ENCODE measurements at places on chromosomes 6 and 20.

- no peak for DNase-seq
Observed at GRCh38 chr6:148677594-148678476, 69.0 kb upstream of the UST start.

DNA sequence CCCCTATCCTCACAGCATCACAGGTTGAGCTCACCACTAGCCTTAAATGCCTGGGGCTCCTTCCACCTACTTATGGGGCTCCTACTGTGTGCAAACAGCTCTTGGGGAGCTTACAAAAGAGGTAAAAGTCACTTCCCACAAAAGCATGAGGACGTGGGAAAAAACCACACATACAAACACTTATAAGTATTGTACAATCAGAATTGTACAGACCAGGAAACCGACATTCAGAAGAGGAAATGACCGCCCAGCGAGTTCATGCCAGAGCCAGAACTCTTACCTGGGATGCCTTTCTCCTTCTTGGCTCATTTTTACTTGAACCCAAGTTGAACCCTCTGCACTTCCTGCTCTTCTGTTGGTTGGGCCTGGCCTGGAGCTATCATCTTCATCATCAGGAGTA lies 6.3 kb upstream of the PPP1R16B start:
- no peak for DNase-seq

- no peak for DNase-seq
Observed at GRCh38 chr6:153662982-153663381, 376.1 kb upstream of the OPRM1 start.

GRCh38 chr6:133404151-133404550 lies 163.0 kb downstream of the EYA4 start:
- DNase-seq = no peak

- DNase-seq = peak; percentile 36
Observed at GRCh38 chr6:125904871-125905270, 51.7 kb upstream of the HINT3 start.

DNA sequence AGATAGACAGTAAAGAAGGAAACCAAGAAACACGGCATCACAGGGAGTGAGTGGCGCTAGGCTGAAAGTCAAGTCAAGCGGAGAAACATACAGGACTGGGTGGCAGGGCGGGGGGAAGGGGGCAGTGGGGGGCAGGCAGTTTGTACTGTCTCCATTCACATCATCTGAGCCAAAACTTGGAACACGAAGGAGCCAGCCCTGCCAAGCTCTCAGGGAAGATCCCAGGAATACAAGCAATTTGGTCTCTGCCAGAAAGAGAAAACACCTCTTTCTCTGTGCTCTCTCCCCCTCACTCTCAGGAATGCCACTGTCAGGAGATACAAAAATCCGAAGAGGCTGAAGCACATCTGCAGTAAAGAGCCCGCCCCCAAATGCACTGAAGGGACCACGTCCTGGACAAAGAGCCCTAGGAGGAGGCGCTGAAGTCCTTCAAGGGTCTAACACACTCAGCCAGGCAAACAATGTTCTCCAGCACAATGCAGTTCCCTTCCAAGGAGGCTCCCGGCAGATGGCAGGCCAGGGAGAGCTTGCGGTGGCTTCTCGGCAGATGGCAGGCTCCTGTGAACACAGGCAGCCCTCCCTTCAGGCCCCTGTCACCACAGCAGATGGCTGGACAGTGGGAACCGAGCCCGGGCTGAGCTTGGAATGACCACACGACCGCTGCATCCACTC lies 90.0 kb downstream of the ATP9A start:
- DNase-seq = no peak

GRCh38 chr20:60993433-60994044 lies 258.5 kb upstream of the CDH4 start:
- DNase-seq = no peak

GRCh38 chr6:139979021-139979725 lies 604.7 kb upstream of the CITED2 start:
- no peak for DNase-seq

GRCh38 chr20:1118336-1119127 lies at the start of gene PSMF1:
Gene PSMF1 (plus strand): TSS chr20:1118602. CDS start chr20:1118774, 172 bp downstream.
- peak; percentile 92 for DNase-seq

- no peak for DNase-seq
Observed at GRCh38 chr6:6285679-6286078, 34.8 kb downstream of the F13A1 start.

GRCh38 chr6:48068278-48069251 lies 42.4 kb downstream of the PTCHD4 start:
- no peak for DNase-seq

- DNase-seq = no peak
Observed at GRCh38 chr6:51959744-51960383, 127.5 kb downstream of the PKHD1 start.

DNA sequence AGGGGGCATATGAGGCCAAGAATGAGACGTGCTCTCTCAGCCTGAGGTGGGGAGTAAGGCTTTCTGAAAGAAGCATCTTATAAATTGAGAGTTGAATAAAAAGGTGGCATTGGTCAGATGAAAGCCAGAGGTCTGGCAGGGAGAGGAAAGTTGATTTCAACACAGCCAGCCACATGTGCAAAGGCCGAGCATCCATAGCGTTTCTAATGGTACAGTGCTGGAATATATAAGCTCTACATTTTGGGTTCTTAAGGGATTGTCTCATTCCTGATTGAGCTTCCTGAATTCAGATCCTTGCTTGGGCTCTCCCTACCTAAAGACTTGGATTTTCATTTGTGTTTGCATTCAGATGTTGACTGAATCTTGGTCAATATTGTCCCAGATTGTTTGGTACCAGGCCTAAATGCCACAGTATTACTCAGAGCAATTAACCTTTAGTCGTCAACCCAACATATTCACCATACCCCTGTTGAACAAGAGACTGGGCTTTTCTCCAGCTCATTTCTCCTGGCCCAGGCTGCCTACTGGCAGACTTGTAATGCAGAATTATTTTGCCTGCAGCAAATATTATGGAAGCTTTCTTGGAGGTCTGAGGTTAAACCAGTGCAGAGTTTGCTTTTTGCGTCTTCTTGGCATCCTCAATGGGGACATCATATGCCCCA lies 14.5 kb upstream of the BCAS1 start:
- no peak for DNase-seq

DNA sequence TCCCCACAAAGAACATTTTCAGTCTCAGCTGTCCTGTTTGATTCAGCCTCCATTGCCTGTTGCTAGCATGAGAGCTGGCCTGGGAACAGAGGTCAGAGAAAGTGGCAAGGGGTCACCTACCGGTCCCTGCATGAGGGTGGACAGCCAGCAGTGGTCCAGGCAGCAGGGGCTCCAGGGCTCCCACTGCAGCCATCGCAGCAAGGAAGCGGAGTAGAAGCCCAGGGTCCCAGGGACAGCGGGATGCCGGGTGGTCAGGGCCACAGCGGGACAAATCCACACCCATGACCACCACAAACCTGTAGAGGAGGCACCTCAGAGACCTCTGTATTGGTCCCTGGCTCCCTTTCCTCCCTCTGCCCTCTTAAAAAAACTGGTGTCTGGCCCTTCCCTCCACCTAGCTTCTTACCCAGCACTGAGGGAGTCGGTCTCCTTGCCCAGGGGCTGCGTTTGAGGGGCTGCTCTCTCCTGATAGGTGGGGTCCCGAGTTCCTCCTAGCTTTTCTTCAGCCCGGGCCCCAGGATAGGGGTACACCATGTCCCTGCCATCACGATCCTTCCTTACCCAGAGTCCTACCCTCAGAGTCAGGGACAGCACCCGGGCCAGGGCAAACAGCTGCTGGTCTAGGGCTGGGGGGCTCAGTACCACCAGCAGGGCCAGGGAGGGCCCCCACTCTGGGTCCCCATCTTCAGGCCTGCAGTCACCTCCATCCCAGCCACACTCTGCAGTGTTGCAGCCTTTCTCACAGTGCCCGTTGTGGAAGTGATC lies 8.4 kb upstream of the GPSM3 start:
- no peak for DNase-seq

DNA sequence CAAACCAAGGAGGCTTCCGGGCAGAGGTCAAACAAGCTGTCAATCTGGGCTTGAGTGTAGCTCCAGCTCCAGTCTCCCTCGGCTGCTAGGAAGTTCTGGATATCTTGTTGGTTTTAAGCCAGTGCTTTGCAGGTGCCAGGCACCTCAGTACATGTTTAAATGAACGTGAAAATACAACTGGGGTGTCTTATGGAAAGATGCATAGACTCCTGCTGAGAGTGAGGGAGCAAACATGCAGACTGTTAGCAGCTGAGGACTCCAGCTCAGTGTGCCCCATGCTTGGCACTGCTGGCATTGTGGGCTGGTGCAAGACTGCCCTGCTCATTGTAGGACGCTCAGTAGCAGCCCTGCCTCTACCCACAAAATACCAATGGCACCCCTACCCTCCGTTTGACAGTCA lies 28.5 kb downstream of the ERMARD start:
- DNase-seq = no peak
